ENCODE measurements at places on chromosomes 11 and 22.

GRCh38 chr11:21723678-21724077, 469.2 kb upstream of the ANO5 start:
- DNase-seq = no peak

DNA sequence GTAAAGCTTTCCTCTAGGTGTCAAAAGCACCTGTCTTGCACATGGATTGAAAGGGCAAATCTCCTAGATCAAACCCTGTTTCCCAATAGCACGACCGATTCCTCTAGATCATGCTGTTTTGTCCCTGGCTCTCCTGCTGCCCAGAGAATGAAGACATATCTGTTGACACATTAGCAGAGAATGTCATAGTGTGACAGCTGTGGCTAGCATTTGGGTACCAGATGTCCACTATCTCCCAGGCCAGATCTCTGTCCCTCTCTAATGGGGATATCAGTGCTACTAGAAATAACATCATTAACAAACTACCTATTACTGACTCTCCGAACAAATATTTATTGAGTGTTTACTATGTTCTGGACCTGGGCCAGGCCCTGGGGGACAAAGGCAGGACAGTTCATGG, 72.4 kb upstream of the ISX start:
- DNase-seq = peak; percentile 44

DNA sequence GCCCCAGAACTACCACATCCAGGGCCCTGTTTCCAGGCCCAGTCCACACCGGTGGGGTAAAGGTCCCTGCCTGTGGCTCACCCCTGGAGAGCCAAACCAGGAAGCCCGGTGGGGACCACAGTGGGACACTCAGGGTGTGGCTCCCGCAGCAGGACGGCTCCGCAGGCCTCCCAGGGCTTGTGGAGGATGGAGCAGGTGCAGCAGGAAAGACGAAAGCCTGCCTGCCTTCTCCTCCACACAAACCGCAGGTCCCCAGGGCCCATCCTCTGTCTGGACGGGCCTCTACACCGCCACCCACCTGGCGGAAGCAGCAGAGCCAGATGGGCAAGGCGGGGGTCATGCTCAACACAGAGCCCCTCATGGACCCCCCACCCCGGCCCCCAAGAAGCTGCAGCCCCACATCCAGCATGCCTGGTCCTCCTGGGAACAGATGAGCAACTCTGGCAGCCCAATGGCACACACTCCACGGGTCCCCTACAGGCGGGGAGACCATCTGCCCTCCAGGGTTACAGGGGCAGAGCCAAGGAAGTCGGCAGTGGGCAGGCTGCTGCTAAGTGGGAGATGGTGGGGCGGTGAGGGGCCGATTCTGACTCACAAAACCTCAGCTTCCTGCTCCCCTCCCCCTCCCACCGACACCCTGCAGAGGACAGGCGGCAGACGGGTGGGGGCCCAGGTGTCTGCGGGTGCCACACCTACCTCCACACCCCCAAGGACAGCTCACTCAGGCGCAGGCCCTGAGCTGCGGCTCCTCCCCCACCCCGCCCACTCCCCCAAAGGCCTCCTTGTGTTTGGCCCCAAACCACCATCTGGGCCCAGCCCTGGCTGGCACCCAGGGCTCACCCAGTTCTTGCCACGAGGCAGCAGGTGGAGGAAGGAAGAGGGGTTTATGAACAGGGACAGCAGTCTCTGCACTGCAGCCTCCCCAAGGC, 5.2 kb downstream of the SBF1 start:
- DNase-seq = peak; percentile 80

DNA sequence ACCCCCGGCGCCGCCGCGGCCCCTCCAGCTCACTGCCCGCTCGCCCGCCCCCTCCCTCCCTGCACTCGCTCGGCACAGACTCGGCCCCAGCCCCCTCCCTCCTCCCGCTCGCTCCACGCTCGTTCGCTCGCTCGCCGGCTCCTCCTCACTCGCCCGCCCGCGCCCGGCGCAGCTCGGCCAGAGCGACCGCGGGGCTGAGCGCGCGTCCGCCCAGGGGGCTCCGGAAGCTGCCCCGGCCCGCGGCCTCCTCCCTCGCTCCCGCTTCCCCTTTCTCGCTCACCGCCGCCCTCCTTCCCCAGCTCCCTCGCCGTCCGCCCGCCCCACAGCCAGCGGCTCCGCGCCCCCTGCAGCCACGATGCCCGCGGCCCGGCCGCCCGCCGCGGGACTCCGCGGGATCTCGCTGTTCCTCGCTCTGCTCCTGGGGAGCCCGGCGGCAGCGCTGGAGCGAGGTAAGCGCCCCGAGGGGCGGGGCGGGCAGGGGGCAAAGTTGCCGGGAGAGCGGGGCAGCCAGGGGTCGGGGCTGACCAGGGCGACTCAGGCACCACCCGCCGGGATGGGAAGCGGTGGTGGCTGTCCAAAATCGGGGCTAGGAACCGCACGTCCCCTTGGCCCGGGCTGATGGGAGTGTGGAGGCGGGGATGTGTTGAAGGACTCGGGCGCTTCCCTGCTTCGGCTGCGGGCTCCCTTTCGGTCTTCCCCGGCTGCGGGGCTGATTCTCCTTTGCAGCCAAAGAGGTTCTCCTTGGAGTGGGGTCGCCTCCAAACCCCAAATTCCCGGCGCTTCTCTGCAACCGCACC, at the start of gene SEZ6L:
Gene SEZ6L, plus strand, starts transcription at position 148 of the 797 bp plus-strand sequence. Its CDS starts 208 bp downstream, at position 356.
- DNase-seq = peak; percentile 13

- DNase-seq = no peak
Measured at GRCh38 chr22:35752006-35752862, 34.6 kb downstream of the APOL5 start.

DNA sequence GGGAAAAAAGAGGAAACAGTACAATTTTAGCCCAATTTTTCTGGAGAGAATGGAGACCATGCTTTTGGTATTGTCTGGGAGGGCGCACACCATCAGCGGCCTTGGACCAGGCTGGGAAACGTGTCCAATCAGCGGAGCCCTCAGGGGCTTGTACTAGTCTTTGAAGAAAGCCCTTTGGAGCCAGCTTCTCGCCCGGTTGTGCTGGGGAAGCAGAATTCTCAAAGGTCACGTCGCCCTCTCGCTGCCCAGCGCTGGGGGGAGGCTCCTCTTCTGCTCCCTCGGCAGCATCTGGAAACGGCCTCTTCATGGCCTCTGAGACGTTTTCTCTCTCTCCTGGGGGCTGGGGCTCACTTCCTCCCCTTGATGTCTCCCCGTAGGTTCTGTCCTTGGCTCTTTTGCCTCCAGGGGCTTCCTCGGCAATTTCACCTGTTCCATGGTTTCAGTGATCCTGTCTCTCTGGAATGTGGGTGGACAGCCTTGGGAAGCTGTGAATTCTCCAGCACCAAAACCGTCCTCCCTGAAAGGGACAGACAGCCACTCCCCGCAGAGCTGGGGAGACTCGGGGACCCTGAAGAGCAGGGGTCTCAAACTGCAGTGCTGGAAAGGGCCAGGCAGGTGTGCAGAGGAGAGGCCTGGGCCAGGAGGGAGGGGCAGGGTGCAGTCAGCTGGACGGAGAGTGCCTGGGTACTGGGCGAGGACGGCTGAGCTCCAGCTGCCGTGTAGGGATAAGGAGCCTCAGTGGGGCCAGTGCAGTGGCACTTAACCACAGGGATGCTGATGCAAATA, 80.2 kb downstream of the RPS6KA4 start:
- DNase-seq = no peak

DNA sequence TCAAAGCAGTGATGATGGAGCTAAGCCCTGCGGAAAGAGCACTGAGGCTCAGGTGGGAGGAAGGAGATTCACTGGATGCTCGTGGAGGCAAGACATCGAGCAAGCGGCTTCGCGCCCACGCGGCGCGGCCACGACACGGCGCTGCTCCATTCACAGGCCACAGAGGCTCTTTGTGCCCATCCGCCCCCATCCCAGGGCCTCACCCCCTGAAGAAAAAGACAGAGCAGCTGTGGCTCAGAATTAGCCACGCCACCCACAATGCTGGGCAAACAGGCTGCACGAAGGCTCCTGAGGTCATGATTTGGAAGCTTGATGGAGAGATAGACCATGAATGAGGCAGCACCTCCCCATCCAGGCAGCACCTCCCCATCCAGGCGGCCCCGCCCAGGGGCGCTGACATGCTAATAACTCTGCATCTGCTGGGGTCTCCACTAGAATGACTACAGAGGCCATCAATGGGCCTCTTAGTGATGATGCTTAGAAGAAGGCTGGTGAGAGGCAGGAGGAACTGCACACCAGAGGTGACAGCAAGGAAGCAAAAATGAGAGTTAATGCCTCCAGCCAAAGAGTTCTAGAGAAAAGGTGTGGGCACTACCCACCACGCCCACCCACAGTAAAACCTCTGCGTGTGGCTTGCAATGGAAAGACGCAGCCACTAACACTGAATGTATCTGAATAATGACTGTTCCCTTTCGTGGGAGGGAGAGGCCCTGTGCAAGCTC, 43.5 kb downstream of the MYH9 start:
- no peak for DNase-seq

DNA sequence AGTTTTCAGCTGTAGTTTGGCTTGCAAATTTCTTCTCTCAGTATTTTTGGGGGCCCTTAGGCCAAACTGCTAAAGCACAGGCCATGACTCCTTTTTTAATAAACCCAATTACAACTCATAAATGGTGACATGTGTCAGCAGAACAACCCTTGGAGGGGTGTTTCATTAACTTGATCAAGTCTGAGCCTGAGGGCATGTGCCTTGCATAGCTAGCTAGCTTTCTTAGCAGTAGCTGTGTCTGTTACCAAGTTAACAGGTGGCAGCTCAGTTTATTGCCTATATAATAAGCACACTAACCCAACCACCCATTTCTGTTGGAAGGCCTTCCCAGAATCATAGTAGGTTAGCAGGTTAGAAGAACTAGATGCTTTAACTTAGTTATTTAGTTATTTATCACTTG, 950.3 kb upstream of the CCDC90B start:
- DNase-seq = no peak

DNA sequence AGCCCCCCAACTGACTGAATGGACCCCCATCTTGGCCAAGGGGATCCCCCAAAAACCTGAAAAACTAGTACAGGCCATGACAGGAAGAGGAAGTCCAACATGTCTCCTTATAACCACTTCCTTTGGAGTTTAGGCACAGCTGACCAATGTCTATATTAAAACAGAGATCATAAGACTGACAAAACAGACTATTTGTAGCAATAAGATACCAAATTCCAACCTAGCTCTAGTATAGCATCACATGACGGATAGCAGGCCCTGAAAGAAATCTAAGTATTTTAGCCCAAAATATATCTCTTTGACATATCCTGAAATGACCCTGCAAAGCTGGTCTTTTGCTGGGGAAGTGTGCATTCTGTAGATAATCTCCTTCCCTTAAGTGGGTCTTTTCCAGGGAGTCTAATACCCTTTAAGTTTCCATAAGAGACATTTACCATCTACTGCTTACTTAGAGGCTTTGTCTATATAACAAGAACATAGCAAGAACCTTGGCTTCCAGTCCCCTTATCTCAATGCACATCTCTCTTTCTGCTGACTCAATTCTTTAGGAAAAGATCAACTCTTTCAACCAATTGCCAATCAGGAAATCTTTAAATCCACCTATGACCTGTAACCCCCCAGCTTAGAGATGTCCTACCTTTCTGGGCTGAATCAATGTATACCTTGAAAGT, 34.9 kb upstream of the ACER3 start:
- no peak for DNase-seq

DNA sequence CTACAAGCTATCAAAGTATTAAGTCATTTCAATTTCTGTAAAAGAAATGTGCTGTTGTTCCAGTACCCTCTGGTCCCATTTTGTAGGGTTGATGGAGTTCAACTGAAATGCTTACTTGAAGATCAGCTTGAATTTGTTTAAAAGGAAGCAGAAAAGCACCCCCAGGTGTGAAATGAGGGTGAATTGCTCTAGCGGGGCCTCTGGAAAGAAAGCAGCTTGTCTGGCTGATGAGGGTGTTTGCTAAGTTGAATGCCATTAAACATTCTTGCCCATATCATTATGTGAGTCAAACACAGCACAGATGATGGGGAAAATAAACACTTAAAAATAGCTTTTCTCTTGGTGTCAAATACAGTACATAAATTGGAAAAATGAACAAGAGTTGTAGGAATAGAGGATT, 280.3 kb downstream of the RAB38 start:
- no peak for DNase-seq

DNA sequence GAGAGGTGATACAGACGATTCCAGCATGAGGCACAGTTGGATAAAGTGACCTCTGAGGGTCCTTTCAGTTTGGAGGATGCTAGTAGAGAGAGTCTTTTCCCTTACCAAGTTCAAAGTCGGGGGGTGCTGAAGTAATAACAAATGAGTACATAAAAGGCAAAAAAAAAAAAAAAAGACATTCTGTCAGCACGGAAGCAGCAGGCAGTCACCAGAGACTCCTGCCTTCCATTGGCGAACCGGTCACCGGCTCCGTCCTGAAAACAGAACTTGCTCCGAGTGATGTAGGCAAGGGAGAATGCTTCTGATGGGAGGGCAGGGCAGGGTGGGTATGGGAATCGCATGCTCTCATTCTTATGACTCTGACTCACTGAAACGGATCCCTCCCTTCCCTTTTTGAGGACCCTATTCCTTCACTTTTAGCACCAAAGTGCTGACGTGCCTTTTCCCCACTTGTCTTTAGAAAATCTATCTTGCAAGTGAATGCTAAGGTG, 65.9 kb downstream of the PRR5L start:
- DNase-seq = no peak

DNA sequence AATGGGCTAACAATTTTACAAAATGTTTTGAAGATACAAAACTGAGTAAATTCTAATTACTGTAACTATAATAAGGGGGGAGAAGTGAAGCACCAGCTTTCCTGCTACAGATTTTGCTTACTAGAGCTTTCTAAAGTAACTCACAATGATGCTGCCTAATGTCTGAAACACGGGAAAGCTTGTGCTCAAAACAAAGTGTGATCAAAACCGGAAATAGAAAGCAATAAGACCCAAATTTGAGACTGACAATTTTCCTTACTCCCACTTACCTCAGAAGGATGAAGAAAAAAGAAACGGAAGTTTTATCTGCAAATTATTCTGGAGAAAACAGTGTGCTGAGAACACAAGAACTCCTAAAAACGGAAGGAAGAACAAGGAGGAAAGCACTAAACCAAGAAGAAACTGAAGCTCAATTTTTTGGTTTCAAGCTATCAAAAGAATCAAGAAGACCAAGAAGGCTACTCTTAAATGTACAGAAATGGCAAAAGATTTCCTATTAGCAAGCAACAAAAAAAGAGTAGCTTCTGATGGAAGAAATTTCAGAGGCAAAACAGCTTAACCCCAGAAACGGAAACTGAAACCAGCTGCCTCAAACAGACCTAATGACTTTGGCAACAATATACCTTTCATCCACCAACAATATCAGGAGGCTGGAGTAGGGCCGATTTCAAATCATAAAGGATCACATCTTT, 33.4 kb downstream of the AMBRA1 start:
- DNase-seq = no peak

Data from body of pancreas (tissue), 4 donors.